Pancreas (tissue), 10 donors: ENCODE measurements at places on chromosomes 6 and 20. TPM values are rescaled to one million over a fixed set of nuclear protein-coding genes. Genes with fewer than 3 reads are reported as not detected.

DNA sequence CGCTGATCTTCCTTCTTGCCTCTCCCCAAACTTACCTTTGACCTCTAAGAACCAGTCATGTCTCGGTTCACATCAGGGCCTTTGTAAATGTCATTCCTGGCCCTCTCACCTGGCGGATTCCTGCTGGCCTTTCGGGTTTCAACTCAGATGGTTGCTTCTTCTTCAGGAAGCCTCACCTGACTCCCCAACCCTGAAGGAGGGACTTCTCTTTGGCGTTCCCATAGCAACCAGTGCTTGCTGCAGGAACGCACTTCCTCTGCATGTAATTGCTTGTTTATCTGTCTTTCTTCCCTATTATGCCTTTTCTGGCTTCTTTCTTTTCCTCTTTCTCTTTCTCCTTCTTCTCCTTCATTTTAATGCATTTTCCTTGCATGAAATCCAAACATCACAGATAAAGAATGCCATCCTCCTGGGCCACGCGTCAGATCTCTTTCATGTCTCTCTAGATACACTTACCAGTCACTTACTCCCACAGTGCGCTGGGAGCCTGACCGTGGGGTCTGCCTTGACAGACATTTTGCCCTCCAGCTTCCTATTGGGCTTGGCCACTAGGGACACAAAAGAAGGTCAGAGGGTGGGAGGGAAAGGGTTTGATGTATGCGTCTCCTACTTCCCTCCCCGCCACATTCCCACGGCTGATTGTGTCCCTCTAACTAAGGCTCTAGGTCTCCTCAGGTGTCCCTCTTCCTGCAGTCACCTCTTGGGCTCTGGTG is 295.7 kb upstream of the TSHZ2 start:
- no peaks in the 10 kb centered on the region for H3K4me1 ChIP-seq
- H3K27ac ChIP-seq = no peak overlapping the region
- no peaks in the 10 kb centered on the region for H3K27me3 ChIP-seq
- H3K4me3 ChIP-seq = no peak overlapping the region
- no peaks in the 10 kb centered on the region for H3K36me3 ChIP-seq

- no peaks in the 10 kb centered on the region for H3K4me1 ChIP-seq
- no peaks in the 10 kb centered on the region for H3K27me3 ChIP-seq
- no peak overlapping the region for H3K4me3 ChIP-seq
- no peaks in the 10 kb centered on the region for H3K36me3 ChIP-seq
Measured at GRCh38 chr6:58419321-58419720, 1101.9 kb downstream of the PRIM2 start.

- no peak overlapping the region for H3K4me3 ChIP-seq
- H3K36me3 ChIP-seq = no peaks in the 10 kb centered on the region
- peaks cover 8% of the 10 kb centered on the region for H3K4me1 ChIP-seq
- no peak for DNase-seq
- no peak overlapping the region for H3K27ac ChIP-seq
- no peaks in the 10 kb centered on the region for H3K27me3 ChIP-seq
Measured at GRCh38 chr6:116255246-116255800, 1.4 kb upstream of the TSPYL4 start.

GRCh38 chr6:3312604-3313231 is 54.0 kb downstream of the PSMG4 start:
- no peak for DNase-seq
- H3K4me3 ChIP-seq = no peak overlapping the region
- H3K36me3 ChIP-seq = no peaks in the 10 kb centered on the region
- H3K27me3 ChIP-seq = no peaks in the 10 kb centered on the region

DNA sequence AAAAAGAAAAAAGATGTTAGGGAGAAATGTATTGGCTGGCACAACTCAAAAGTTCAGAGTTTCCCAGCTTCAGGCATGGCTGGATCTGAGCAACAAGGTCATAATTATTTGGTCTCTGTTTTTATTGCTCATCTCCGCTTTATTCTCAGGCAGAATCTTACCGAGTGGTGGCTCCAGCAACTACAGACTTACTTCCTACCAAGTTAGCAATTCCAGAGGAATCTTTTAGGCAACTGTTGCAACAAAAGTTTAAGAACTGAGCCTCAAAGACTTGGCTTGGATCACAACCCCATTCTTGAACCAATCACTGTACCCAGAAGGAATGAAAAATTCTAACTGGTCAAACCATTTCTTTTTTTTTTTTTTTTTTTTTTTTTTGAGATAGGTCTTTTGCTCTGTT is 35.5 kb upstream of the NCOA3 start:
- no peaks in the 10 kb centered on the region for H3K36me3 ChIP-seq
- no peak for DNase-seq
- H3K4me1 ChIP-seq = no peaks in the 10 kb centered on the region
- H3K4me3 ChIP-seq = no peak overlapping the region
- no peaks in the 10 kb centered on the region for H3K27me3 ChIP-seq

GRCh38 chr20:60970601-60971000 is 281.5 kb upstream of the CDH4 start:
- no peak overlapping the region for H3K4me3 ChIP-seq
- H3K4me1 ChIP-seq = no peaks in the 10 kb centered on the region
- DNase-seq = no peak
- H3K27me3 ChIP-seq = no peaks in the 10 kb centered on the region

DNA sequence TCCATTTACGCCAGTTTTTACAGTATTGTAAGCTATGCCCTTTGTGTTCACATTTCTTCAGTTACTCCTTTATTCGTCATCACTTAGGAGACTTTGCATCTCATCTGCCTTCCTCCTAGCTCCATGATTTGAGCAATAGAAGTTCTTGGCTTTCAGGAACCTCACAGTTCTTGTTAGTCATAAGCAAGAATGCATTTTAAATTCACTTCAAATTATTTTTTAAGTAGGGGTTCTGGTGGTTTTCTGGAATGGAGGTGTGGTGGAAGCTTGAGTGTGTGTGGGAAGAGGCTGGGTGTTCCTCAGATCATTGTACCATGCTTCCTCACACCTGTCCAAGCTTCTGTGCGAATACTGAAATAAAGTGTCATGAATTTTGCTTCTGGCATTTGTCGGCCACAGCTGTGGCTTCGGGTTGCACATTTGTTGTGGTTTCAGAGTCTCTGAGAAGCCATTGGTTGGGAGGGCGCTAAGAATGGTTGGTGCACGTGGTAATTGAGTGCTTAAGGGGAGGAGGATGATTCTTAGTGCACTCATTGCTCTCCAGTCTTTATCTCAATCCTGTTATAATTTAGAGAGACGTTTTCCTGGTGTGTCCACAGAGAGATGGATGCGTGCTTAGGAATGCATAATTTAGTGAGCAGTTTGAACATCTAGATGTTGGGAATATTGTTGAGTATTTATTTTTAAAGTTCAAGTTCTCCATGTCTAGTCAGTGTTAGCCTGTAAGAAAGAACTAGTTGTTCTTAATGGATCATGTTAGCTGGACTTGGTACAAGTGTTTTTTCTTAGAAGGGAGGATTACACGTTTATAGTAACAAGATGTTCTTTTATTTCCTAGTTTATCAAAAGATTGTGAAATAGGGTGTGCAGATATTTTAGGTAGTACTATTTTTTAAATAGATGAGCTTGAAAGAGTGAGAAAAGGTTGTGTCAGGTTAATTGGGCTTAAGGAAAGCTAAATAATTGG is 31.9 kb downstream of the FOXO3 start:
- peaks cover 37% of the 10 kb centered on the region for H3K4me1 ChIP-seq
- no peak for DNase-seq
- no peaks in the 10 kb centered on the region for H3K36me3 ChIP-seq
- no peak overlapping the region for H3K4me3 ChIP-seq

- no peaks in the 10 kb centered on the region for H3K4me1 ChIP-seq
- DNase-seq = no peak
- peaks cover 3% of the 10 kb centered on the region for H3K36me3 ChIP-seq
- no peaks in the 10 kb centered on the region for H3K27me3 ChIP-seq
Measured at GRCh38 chr6:33439956-33440648, 14.3 kb upstream of the ZBTB9 start.

DNA sequence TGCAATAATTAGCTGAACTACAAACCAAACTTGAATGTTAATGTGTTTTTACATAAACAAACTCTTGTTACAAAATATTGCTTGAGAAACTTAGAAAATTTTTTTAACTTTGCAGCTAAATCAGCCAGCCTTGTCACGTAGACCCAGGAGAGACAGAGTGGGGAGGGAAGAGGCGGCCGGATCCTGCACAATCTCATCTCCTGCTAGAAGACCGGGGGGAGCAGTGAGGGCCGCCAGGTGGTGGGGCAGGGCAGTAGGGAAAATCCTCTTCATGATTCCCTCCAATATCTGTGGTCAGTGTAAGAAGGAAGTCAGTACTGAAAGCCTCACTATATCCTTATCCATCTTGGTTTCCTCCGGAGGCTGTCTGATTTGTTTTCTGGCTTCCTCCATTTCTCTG is 193.3 kb downstream of the PACRG start:
- no peak overlapping the region for H3K4me3 ChIP-seq
- DNase-seq = no peak
- no peak overlapping the region for H3K27ac ChIP-seq

DNA sequence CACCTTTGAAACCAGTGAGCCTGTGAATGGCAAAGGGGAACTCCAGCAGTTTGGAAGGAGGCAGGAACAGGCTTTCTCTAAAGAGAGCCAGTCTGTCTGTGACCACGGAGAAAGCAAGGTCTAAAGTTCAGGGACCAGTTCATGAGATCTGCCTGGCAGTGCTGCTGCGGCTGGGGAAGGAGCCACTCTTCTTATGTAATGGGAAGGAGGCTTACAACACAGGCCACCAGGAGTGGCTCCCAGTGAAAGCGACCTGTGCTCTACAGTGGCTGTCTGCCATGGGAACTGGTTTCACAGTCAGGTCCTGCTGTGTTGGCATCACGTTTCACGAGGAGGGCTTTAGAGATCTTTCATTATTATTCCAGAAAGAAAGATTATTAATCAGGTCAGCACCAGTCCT is 291.9 kb upstream of the PRDM1 start:
- H3K4me3 ChIP-seq = no peak overlapping the region
- no peaks in the 10 kb centered on the region for H3K27me3 ChIP-seq
- no peak overlapping the region for H3K27ac ChIP-seq
- peak; percentile 55 for DNase-seq
- H3K36me3 ChIP-seq = no peaks in the 10 kb centered on the region

- no peak overlapping the region for H3K4me3 ChIP-seq
- peaks cover 2% of the 10 kb centered on the region for H3K36me3 ChIP-seq
- no peak overlapping the region for H3K27ac ChIP-seq
Measured at GRCh38 chr20:25277051-25277801, 29.3 kb downstream of the PYGB start.

DNA sequence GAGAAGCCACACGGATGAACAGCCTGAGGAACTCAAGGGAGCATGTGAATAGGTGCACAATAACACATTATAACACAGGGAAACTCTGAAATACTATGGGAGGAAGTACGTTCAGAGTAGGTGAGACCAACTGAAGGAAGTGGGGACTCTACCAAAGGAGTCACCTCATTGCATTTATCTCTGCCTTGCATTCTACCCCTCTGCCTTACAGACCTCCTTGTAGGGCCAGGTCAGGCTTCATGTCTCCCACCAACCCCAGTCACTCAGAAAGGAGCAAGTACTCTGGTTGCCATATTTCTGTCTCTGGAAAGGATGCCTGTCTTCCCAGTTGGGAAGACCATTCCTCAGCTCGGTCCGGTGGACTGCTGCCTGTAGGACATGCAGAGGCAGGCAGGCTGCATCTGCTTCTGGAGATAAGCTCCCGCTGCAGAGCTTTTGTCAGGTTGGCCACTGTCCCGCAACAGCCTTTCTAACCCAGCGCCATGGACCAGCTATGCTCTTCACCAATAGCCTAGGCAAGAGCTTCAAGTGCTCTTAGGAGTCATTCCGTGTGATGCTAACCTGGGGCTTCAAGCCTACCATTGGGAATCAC is 51.6 kb upstream of the ASIP start:
- no peaks in the 10 kb centered on the region for H3K4me1 ChIP-seq
- H3K4me3 ChIP-seq = no peak overlapping the region
- H3K27me3 ChIP-seq = no peaks in the 10 kb centered on the region
- no peak for DNase-seq
- no peaks in the 10 kb centered on the region for H3K36me3 ChIP-seq

DNA sequence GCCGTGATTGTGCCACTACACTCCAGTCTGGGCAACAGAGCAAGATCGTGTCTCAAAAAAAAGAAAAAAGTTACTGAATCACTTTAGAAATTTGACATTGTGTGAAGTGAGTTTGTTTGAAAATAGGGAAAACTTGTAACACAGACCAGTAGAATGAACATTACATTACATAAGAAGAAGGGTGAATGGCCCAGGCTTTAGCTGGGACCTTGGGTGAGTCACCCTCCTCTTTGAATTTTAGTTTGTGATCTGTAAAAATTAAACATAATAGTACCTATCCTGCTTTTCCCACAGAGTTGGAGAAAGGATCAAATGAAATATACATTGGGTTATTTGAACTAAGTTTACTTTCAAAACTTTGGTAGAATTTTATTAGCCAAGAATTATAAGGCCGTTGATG is 56.3 kb downstream of the KCNS1 start:
- no peak overlapping the region for H3K27ac ChIP-seq
- no peaks in the 10 kb centered on the region for H3K36me3 ChIP-seq
- DNase-seq = no peak
- H3K4me3 ChIP-seq = no peak overlapping the region
- no peaks in the 10 kb centered on the region for H3K27me3 ChIP-seq
- peaks cover 10% of the 10 kb centered on the region for H3K4me1 ChIP-seq

DNA sequence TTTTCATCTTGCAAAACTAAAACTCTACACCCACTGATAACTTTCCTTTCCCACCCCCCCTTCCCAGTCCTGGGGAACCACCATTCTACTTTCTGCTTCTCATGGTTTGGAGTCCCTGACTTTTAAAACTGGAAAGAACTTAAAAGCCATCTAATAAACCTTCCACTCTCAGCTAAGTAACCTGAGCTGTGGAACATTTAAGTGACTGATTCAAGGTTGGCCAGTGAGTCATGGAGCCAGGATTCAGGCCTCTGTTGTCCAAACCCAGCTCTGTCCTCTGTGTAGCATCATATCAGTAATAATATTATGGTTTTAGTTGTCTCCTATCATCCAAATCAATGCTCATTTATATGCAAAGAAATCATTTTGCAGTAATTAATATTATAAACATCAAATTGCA is 176.0 kb upstream of the NT5E start:
- H3K4me3 ChIP-seq = no peak overlapping the region
- no peak overlapping the region for H3K27ac ChIP-seq
- H3K27me3 ChIP-seq = no peaks in the 10 kb centered on the region
- H3K4me1 ChIP-seq = no peaks in the 10 kb centered on the region
- no peaks in the 10 kb centered on the region for H3K36me3 ChIP-seq
- no peak for DNase-seq

- H3K36me3 ChIP-seq = no peaks in the 10 kb centered on the region
- no peaks in the 10 kb centered on the region for H3K27me3 ChIP-seq
- DNase-seq = no peak
- no peak overlapping the region for H3K4me3 ChIP-seq
Measured at GRCh38 chr6:100833972-100834574, 47.1 kb downstream of the ASCC3 start.

GRM1 gene
- total RNA-seq = 0.17 TPM

RPS6KA2 gene
- total RNA-seq = 23.4 TPM

ZC3H12D gene
- 0.90 TPM for total RNA-seq

SRMS gene
- total RNA-seq = not detected

SEC63 gene
- total RNA-seq = 115 TPM

CDH26 gene
- total RNA-seq = 0.13 TPM

HDGFL1 gene
- total RNA-seq = not detected

ULBP1 gene
- not detected for total RNA-seq
